Activated CD4-positive, alpha-beta T cell treated with anti-CD3 and anti-CD28 coated beads for 24 hours (primary cell): ENCODE measurements at places on chromosomes 7 and 10.

DNA sequence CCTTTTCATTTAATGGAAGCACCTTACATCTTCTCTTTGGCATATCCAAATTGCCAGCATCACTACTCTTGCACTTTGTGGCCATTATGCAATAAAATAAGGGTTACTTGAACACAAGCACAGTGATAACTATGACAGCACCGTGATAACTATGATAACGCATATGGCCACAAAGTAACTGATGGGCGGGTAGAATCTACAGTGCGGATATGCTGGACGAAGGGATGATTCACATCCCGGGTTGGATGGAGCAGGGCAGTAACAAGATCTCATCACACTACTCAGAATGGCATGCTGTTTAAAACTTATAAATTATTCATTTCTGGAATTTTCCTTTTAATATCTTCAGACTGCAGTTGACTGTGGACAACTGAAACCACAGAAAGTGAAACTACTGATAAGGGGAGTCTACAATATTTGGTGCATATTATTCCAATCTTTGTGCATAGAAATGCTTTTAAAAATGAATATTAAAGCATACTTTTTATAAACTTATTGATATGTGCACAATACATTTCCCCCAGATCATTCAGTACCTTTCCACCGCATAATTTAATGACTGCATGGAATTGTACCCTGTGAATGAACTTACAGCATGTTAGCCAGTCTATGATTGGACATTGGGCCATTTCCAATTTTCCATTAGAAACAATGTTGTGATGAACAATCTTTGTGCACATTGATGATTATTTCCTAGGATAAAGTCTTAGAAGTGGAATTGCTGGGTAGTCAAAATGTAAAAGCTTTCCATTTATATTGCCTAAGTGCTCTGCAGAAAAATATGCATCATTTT lies 136.4 kb downstream of the WNT2 start:
- DNase-seq: no peak

GRCh38 chr7:70634610-70635068 lies 497.3 kb upstream of the GALNT17 start:
- no peak for DNase-seq

GRCh38 chr7:4205828-4206227 lies 476.3 kb upstream of the FOXK1 start:
- DNase-seq: no peak

- DNase-seq: no peak
Measured at GRCh38 chr10:71394926-71395562, 1.7 kb upstream of the CDH23 start.

GRCh38 chr7:54955296-54955695 lies 63.5 kb upstream of the EGFR start:
- DNase-seq: no peak

DNA sequence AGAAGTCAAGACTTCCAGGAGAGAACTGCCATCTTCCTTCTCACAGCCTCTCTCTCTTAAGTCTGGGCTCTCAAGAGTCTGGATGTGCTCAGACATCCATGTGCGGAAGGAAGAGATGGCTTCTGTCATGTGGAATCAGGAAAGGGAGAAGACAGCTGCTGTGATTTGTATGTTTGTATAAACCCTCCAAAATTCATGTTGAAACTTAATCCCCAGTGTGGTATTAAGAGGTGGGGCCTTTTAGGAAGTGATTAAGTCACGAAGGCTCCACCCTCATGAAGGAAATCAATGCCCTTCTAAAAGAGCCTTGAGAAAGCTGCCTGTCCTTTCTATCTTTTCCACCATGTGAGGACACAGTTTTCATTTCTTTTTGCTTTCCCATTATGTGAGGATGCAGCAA lies 73.9 kb upstream of the PTN start:
- DNase-seq: no peak

- DNase-seq: no peak
Measured at GRCh38 chr10:131233611-131234258, 77.8 kb downstream of the TCERG1L start.
